ENCODE measurements at places on chromosomes 4 and X. TPM values are rescaled to one million over a fixed set of nuclear protein-coding genes. Genes with fewer than 3 reads are reported as not detected.

DNA sequence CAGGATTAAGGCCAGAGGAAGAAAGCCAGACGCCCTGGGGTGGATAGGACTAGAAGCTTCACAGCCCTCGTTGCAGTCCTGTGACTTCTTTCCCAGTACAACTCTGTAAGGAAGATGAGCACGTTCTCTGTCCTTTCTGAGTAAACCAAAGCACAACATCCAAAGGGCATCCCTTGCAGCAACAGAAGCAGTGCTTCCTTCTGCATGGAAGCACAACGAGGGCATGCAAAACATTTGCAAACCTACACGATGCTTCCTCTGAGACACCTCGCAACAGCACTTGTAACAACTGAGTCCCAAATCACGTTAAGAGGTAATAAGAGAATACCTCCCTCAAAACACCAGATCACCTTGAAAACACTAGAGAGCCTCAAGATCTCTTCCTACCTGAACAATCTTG, 335.7 kb upstream of the RASGEF1B start:
- H3K4me1 ChIP-seq: no peaks in the 10 kb centered on the region
- DNase-seq: no peak
- H3K36me3 ChIP-seq: no peaks in the 10 kb centered on the region
- H3K27ac ChIP-seq: no peak overlapping the region

GRCh38 chr4:184370711-184371389, 103.5 kb downstream of the IRF2 start:
- H3K27me3 ChIP-seq: no peaks in the 10 kb centered on the region
- peak overlapping the region; percentile 3 for H3K27ac ChIP-seq
- H3K36me3 ChIP-seq: no peaks in the 10 kb centered on the region
- no peak overlapping the region for H3K4me3 ChIP-seq
- H3K4me1 ChIP-seq: peaks cover 14% of the 10 kb centered on the region
- peak; percentile 42 for DNase-seq

ADH6 gene
- total RNA-seq: not detected

DNA sequence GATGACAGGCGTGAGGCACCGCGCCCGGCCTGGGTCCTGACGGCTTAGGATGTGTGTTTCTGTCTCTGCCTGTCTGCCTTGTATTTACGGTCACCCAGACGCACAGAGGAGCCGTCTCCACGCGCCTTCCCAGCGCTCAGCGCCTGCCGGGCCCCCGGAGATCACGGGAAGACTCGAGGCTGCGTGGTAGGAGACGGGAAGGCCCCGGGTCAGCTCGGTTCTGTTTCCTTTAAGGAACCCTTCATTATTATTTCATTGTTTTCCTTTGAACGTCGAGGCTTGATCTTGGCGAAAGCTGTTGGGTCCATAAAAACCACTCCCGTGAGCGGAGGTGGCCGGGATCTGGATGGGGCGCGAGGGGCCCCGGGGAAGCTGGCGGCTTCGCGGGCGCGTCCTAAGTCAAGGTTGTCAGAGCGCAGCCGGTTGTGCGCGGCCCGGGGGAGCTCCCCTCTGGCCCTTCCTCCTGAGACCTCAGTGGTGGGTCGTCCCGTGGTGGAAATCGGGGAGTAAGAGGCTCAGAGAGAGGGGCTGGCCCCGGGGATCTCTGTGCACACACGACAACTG, 1.3 kb downstream of the SHOX start:
- no peak overlapping the region for H3K4me3 ChIP-seq
- no peaks in the 10 kb centered on the region for H3K4me1 ChIP-seq
- no peak for DNase-seq

DNA sequence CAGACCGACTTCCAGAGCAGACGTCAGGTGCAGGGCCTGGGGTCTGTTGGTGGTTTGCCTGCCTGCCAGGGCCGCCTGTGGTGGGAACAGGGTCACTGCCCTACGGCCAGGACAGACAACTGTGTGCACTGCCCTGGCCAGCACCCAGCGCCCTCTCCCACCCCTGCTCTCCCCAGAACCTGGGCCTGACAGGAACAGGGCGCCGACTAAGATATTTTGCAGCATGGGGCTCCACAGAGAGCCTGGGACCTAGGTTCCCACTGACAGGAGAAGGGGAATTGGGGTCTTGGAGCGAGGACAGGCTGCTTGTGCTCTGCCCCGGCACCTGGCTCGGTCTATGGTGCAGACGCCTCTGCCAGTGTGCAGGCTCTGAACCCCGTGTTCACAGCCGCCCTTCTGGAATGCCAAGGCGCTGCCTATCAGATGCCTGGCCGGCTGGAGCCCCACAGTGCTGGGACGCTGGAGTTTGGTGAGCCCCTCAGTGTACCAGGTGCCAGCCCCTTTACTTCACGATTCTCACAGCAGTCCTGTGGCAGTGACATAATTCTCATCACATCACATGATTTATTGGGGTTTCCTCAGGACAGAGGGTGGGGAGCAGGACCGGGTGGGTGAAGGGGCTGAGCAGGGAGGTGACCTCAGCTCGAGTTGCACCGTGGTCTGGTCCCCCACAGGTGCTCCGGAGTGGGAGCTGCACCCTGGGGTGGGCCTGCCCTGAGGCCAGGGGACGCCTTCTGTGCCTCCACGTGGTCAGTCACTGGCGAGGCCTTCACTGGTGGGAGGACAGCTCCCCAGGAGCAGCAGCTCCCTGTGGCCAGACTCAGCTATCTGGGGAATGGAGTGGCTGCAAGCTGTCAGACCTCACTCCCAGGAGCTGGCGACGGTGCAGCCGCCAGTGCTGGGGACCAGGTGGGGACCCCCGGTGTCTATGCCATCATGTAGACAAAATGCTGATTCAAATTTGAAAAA, 113.8 kb upstream of the LRPAP1 start:
- H3K4me3 ChIP-seq: no peak overlapping the region
- no peak for DNase-seq
- H3K36me3 ChIP-seq: no peaks in the 10 kb centered on the region
- no peaks in the 10 kb centered on the region for H3K27me3 ChIP-seq
- no peaks in the 10 kb centered on the region for H3K4me1 ChIP-seq

DNA sequence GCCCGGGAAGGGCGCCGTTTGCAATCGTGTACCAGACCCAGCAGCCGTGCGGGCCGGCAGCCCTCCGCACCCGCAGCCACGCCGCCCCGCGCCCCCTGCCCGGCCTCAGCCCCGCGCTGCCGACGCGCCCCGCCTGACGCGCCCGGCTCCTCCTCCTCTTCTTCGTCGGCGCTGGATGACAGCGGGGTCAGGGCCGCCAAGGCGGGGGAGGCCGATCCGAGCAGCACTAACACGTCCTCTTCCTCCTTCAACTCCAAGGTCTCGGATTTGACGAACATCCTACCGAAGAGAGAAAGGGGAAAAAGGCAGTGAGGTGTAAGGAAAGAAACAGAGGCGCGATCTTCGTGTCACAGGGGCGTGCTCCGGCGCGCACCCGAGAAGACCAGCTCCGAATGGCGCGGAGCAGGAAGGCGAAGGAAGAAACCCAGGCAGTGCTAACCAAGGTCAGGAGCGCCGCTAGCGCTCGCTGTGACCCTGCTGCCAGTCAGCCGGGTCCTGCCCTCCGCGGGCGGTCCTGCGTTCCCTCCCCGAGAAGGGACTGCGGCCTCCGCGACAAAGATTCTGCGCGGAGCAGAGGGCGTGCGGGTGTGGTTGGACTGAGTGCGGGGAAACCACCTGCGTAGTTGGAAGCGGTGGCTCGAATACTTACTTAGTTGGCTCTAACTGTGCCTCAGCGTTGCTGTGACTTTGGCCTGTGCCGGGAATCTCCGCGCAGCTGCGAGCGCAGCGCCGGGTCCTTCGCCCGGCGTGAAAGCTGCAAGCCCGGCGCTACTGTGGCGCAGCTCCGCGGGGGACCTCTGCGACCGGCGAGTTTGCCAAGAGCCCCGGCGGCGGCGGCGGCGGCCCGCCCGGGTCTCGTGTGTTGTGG, 548 bp downstream of the NEUROG2 start:
- peak; percentile 40 for DNase-seq
- H3K36me3 ChIP-seq: no peaks in the 10 kb centered on the region
- peak overlapping the region; percentile 29 for H3K4me3 ChIP-seq
- H3K27me3 ChIP-seq: peaks cover 80% of the 10 kb centered on the region
- no peak overlapping the region for H3K27ac ChIP-seq

- no peaks in the 10 kb centered on the region for H3K4me1 ChIP-seq
- H3K36me3 ChIP-seq: no peaks in the 10 kb centered on the region
- no peak for DNase-seq
- no peak overlapping the region for H3K27ac ChIP-seq
- no peak overlapping the region for H3K4me3 ChIP-seq
Observed at GRCh38 chr4:10201381-10202223, 85.0 kb upstream of the WDR1 start.

- no peak overlapping the region for H3K27ac ChIP-seq
- no peaks in the 10 kb centered on the region for H3K4me1 ChIP-seq
- H3K27me3 ChIP-seq: no peaks in the 10 kb centered on the region
- H3K4me3 ChIP-seq: no peak overlapping the region
- no peaks in the 10 kb centered on the region for H3K36me3 ChIP-seq
- DNase-seq: no peak
Observed at GRCh38 chrX:152136312-152136711, 2.1 kb downstream of the MAGEA10 start.

DNA sequence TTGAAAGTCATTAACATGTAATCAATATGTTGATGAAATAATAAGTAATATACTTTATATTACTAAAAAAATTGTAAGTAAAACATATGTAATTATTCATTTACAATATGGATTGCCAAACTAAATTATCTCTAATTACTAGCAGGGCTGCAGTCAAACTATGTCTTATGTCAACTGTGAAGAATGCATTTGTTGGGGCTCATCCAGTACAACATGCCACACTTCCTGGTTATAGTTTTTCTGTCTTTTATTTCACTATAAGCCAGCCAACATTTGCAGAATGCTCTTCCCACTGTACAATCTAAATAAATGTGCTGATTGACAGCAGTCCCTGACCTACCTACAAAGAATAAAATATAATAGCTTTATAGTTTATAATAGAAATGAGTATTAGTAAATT, 975.4 kb upstream of the NDST4 start:
- H3K4me3 ChIP-seq: no peak overlapping the region
- no peak overlapping the region for H3K27ac ChIP-seq
- no peak for DNase-seq
- no peaks in the 10 kb centered on the region for H3K36me3 ChIP-seq
- H3K4me1 ChIP-seq: no peaks in the 10 kb centered on the region

GRCh38 chr4:63787326-63787725, 621.9 kb downstream of the TECRL start:
- DNase-seq: no peak
- H3K4me1 ChIP-seq: no peaks in the 10 kb centered on the region
- no peak overlapping the region for H3K27ac ChIP-seq
- H3K36me3 ChIP-seq: no peaks in the 10 kb centered on the region
- H3K27me3 ChIP-seq: no peaks in the 10 kb centered on the region
- no peak overlapping the region for H3K4me3 ChIP-seq

LUZP4 gene
- total RNA-seq: not detected

Data from endothelial cell of umbilical vein (primary cell).